Endothelial cell of umbilical vein (primary cell): ENCODE measurements at places on chromosomes 3 and 15. TPM values are rescaled to one million over a fixed set of nuclear protein-coding genes. Genes with fewer than 3 reads are reported as not detected.

CGNL1 gene
- 5.9 and 6.9 TPM in 2 replicates for polyA plus RNA-seq

TM4SF18 gene
- polyA plus RNA-seq = 150 and 163 TPM in 2 replicates

ACAN gene
- polyA plus RNA-seq = not detected in 2 replicates

ZNF660 gene
- 0.38 and 0.44 TPM in 2 replicates for polyA plus RNA-seq

HCN4 gene
- polyA plus RNA-seq = 0.01 TPM in 1 of 2 replicates, not detected in the other

NDN gene
- polyA plus RNA-seq = 23.1 and 26.7 TPM in 2 replicates

SLC9C1 gene
- not detected in 2 replicates for polyA plus RNA-seq

CPLX3 gene
- not detected in 2 replicates for polyA plus RNA-seq

LMAN1L gene
- not detected in 2 replicates for polyA plus RNA-seq

DNA sequence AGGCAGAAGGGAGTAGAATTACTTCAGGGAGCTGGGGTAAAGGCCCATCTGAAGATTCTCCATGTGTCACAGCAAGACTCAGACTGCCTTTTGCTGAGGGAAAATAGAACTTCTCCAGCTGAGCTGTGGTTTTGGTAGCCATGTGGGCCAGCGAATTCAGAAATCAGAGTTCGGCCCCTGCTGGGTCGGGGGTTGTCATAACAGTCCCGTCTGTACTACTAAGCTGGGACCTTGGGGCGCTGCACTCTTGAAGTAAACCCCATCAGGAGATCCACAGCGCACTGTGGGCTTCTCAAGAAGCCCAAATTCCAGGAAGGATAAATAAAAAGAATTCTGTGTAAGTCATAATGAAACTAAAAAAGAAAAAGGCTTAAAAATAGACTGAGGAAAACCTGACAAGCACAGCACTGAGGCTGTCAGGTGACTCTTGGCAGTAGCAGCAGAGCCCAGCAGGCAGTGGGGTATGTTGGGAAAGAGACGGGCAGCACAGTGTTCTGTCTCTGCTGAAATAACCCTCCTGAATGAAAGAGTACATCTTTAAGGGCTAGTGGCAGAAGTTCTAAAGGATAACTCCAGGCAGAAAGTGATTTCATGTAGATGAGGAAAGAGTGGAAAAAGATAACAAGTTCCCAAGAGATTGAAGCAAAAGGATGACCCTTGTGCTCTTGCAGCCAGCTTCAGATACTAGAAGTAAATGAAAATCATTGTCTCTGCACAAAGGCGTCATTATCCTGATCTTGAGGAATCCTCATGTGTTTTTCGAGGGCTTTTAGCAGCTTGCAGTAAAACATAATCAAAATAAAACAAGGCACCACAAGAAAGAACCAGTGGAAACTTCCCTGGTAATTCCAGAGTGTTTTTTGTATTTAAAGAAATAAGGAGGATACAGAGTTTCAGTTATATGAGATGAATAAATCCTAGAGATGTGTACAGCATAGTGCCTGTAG is 74.5 kb downstream of the RAB7A start:
- DNase-seq = no peak

- DNase-seq = no peak
Observed at GRCh38 chr3:53122933-53123305, 7.3 kb downstream of the RFT1 start.

- DNase-seq = no peak
Observed at GRCh38 chr3:59862686-59863085, 812.9 kb upstream of the CFAP20DC start.

GRCh38 chr3:188817935-188818269 is 353.9 kb upstream of the TPRG1 start:
- DNase-seq = no peak

GRCh38 chr3:76369170-76369569 is 583.8 kb upstream of the ZNF717 start:
- no peak for DNase-seq

DNA sequence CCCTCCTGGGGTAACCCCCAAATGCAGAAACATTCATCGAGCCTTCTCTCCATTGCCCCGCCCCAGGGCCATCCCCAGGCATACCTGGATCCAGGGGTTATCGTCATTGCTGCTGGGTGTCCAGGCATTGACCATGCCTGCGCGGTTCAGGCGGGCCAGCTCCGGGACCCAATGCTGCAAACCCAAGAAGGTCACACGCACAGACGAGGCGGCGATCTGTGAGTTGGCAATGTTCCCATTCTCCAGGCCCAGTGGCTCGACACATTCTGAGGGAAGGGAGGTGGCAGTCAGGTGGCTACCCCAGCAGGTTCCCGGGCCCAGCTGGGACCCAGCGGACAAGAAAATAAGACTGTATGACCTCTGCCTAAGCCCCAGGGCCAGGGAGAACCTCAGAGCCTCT is 6.1 kb downstream of the MFGE8 start:
- DNase-seq = no peak

- no peak for DNase-seq
Observed at GRCh38 chr15:51907136-51907862, 64.3 kb downstream of the LEO1 start.

DNA sequence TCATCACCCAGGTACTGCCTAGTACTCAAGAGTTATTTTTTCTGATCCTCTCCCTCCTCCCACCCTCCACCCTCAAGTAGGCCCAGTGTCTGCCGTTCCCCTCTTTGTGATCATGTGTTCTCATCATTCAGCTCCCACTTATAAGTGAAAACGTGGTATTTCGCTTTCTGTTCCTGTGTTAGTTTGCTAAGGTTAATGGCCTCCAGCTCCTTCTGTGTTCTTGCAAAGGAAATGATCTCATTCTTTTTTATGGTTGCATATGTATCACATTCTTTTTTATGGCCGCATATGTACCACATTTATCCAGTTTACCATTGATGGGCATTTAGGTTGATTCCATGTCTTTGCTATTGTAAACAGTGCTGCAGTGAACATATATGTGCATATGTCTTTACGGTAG is 8.2 kb upstream of the GANC start:
- peak; percentile 11 for DNase-seq

DNA sequence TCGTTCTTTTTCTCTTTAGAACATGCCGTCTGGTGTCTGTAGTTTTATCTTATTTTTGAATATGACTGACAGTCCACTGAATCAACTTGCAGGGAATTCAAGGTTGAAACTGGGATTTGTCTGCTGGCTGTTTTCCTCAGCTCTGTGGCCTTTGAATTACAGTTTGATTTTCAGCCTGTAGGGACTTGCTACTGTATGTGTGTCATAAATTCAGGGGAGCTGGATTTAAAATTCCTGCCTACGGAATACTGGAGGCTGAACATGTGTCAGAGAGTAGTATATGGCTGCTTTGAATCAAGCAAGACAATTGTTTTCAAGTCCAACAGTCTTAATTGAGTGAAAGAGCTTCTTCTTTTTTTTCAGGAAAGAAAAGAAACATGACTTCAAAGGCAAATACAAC is 33.9 kb downstream of the RARB start:
- no peak for DNase-seq

- DNase-seq = no peak
Observed at GRCh38 chr3:139987908-139988307, 52.9 kb downstream of the CLSTN2 start.

GRCh38 chr3:54863366-54863765 is 64.5 kb downstream of the LRTM1 start:
- no peak for DNase-seq

GRCh38 chr3:193508108-193508507 is 46.6 kb downstream of the ATP13A4 start:
- DNase-seq = no peak

- DNase-seq = no peak
Observed at GRCh38 chr3:79175870-79176269, 591.9 kb downstream of the ROBO1 start.

GRCh38 chr3:170721563-170721962 is 135.7 kb upstream of the SLC7A14 start:
- DNase-seq = no peak

DNA sequence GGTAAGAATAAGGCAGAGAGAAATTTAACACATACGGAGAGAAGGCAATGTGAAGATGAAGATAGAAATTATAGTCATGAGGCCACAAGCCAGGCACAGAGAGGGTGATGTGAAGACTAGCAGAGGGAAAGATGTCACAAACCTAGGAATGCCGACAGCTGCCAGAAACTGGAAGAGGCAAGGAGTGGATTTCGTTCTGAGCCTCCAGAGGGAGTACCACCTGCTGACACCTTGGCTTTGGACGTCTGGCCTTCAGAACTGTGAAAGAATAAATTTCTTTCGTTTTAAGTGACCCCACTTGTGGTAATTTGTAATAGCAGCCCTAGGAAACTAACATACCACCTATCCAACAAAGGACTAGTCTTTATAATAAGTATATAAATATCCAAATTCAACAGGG is 5.0 kb upstream of the SGO1 start:
- DNase-seq = no peak

GRCh38 chr3:27312044-27312668 is 57.0 kb downstream of the NEK10 start:
- DNase-seq = peak; percentile 79

GRCh38 chr15:83410532-83410931 is 36.6 kb upstream of the SH3GL3 start:
- DNase-seq = no peak

- no peak for DNase-seq
Observed at GRCh38 chr3:45914362-45915058, 28.2 kb downstream of the CCR9 start.

GRCh38 chr3:105235221-105235620 is 131.5 kb upstream of the ALCAM start:
- DNase-seq = no peak

- no peak for DNase-seq
Observed at GRCh38 chr3:25747033-25747432, 36.2 kb downstream of the NGLY1 start.

DNA sequence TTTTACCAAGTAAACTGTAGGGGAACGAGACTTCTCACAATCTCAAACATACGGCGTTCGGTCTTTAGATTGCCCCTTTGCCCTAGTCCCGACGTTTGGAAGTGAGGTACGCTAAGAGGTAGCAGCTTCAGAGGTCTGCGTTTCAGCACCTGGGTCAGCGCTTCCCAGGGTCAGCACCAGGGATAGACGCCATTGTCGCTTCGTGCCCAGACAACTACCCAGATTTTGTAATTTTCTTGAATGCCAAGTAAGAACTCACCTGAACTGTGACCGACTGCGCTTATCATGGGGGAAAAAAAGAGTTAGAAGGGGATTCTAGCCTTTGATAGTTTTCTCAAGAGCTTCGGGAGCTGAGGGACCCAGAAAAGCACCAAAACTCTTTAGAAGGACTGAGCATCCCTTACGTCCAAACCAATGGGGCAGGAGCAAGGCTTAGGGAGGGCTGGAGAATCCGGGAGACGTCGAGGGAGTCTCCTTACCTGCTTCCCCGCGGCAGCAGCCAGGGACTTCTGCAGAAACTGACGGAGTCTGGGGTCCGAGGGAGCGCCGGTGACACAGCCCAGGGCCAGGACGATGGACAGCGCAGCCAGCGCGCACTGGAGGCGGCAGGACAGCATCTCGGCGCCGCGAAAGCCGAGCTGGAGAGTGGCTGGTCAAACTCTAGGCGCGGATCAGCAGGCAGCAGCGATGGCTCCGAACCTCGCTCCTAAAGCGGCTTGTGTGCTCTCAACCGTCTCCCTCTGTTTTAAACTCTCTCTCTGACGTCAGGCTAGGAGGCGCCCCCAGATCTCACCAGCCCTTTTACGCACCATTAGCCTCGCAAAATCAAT is at the start of gene SST:
TSS of gene SST (minus strand) at position 720 of the 830 bp plus-strand sequence. CDS start at position 617, 103 bp downstream.
- peak; percentile 45 for DNase-seq

DNA sequence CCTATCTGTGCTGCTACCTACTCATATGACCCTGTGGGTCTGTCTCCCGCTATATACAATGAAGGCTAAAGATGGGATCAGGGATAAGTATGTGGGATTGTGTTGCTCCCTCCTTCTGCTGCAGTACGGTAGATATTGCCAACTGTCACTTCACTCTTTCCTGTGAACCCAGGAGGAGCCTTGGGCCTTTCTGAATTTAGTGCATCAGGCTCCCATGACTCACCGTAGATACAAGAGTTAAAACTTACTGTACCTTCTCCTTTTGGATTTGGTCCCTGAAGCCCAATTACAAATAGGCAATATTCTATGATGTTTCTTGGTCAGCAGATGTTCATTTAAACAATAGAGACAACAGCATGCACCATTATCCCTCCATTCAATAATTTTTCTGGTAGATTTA is 27.4 kb downstream of the MITF start:
- DNase-seq = no peak

DNA sequence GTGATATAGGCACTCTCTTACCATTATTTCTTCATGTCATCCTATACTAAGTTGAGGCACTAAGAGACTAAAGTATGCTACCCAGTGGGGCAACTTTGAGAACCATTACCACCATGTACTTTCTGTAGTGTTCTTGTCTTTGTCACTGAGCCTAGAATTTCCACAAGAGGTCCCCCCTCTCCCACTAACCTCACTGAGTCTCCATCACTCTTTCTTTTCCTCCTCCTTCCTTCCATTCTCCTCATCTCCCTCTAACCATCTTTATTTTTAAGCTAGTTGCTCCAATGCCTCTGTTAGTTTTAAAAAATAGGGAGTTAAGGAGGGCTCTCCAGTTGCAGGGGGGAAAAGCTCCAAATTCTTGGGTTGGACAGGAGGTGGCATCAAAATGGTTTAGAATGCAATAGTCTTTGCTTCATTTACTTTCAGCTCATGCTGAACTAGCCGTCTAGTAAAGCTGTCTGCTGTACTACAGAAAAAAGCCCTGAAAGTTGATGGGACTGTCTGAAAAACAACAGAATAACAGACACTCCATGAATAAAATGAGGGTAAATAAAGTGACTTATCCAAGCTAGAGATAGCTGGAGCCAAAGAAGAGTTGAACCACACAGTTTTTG is 85.1 kb upstream of the MYRIP start:
- peak; percentile 58 for DNase-seq

- no peak for DNase-seq
Observed at GRCh38 chr3:33144433-33144832, 30.6 kb downstream of the CRTAP start.
